ENCODE measurements at places on chromosomes 6 and 20.

- peak; percentile 9 for DNase-seq
Observed at GRCh38 chr6:13063300-13063918, 264.9 kb downstream of the TBC1D7 start.

DNA sequence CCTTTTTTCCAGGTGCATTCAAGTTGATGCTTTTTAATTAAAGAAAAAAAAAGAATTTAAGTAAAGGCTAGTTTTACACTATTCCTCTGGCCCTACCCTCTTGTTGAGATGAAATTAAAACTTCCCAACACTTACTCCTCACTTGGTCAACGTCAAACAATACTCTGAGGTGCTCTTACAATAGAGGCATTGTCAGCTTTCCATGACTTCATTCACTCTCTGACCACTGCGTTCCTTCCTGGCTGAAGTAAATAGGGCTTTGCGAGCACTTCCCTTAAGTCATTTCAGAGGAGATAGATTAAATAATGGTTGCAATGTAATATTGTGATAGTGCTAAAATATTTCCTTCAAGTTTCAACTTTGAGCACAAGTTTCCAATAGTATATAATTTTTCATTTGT lies 229.8 kb upstream of the CEP162 start:
- no peak for DNase-seq

- no peak for DNase-seq
Observed at GRCh38 chr6:33427585-33428223, 7.8 kb downstream of the SYNGAP1 start.

DNA sequence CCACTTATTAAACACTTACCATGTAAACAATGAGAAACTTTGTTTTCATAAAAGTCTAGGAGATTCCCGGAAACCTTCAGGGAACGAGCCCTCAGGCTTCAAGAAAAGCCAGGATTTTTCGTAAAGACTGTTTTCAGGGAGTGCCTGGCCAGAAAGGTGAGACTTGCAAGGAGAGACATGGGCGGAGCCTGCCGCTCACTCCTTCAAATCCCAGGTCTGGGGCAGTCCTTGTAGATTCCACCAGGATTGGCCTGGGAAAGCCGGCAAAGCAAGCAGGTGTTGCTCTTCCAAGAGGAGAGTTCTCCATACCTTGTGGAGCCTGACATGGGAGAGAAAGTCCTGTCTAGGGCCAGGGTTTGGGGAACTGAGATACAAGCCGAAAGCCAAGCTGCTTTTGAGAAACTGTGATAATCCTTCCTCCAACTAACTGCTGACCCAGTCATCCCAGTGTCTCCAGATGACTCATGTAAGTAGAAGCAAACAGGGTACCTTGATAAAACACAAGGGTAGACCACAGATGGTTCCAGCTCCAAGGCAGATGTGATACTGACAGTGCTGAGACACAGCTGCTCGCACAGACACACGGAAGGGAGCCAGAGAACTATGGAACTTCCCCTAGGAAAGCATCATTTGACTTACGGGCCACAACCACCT lies 69.4 kb upstream of the NAA20 start:
- DNase-seq, result no peak

GRCh38 chr20:55576981-55577380 lies 428.3 kb downstream of the CBLN4 start:
- DNase-seq, result no peak

- no peak for DNase-seq
Observed at GRCh38 chr20:4546342-4546741, 175.4 kb upstream of the PRND start.

DNA sequence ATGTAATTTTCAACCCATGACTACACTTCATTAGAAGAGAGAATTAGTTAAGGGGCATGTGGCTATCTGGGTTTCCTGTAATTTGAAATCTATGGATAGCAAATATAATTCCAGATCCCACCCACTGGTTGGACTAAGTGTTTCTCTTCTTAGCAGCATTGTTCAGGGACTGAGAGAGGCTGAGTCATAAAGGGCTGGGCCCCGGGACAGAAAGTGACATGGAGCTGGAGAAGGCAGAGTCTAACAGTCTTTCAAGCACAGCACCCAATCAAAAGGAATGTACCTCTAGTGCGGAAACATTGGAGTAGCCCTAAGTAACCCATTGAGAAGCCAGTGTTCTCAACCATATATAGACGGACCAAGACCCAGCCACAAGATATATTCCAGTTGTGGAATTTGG lies 363.9 kb downstream of the DHX35 start:
- no peak for DNase-seq

- DNase-seq, result no peak
Observed at GRCh38 chr6:133980168-133980567, 27.1 kb downstream of the TBPL1 start.

DNA sequence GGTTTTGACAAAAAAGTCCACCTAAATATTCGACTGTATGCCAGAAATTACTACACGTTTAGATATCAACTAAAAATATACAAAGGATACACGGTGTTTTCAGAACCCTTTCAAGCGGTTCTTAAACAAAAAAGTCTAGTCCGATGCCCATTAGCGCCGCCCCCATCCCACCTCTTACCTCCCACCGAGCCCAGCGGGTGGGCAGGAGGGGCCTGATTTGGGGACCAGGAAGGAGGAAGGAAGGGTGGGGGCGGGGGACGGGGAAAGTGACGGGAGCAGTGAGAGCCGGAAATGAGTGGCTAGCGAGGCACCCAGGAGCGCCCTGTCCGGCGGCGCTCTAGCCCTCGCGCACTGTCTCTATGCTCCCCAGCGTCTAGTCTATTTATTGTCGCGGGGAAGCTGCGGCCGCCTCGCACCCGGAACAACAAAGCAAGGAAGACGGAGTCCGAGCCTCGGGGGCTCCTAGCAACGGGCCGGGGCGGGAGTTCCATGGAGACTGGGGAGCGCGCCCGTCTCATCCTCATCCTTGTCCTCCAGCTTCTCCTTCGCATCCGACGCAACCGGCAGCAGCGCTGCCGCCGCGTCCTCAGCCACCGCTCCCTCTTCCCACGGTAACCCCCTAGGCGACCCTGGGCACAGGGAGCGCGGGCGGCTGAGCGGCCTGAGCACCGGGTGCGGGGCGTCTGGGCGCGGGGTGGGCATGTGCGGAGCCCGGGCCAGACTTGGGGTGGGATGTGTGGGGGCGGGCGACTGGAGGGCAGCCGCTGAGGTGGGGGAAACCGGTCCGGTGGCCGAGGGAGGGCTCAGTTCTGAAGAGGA lies at the start of gene TBPL1:
Gene TBPL1, plus strand, starts transcription at position 410 of the 819 bp plus-strand sequence. CDS start 26,902 bp downstream, outside the sequence.
- DNase-seq, result peak; percentile 97

GRCh38 chr6:121485359-121485811 lies 49.9 kb downstream of the GJA1 start:
- no peak for DNase-seq

GRCh38 chr20:62416651-62417637 lies 9.9 kb upstream of the CABLES2 start:
- no peak for DNase-seq

DNA sequence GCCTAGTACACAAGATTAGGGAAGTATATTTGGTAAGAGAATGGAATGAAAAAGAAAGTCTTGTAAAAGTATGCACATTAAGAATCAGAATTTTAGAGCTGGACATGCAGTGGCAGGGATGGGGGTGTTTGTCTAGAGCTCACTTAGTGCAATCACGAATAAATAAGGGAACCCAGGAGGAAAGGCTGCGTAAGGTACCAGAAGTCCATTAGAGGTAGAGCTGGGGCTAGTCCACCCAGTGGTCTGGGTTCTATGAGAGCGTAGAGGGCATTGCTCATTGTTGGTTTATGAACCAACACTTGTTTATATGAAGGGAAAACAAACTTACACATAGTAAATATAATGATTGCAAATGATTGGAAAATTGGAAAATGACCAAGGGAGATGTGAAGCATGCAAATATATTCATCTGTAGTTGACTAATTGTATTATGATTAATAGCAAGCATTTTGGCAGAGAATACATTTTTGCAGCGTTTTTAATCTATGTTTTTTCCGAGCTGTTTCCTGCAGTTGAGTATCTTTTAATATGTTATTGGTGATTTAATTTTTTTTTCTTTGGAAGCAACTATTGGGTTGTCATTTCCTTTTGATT lies 3.2 kb downstream of the CDC40 start:
- DNase-seq, result no peak

GRCh38 chr6:47032974-47033765 lies 9.0 kb downstream of the ADGRF1 start:
- no peak for DNase-seq

- peak; percentile 14 for DNase-seq
Observed at GRCh38 chr20:40245829-40246228, 443.2 kb downstream of the MAFB start.

DNA sequence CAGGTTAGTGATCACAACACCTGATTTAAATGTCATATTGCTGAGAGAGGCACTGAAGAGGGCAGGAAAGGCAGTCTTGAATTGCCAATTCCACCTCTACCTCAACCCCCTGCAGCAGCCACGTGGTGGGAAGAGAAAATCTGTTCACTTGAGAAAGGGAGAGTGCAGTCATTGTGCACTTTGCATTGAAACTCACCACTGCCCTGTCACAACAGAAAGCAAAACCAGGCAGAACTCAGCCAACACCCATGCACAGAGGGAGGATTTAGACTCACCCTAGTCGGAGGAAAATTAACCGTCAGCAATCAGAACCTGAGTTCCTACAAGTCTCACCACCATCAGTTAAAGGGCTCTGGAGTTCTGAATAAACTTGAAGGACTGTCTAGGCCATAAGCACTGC lies 1040.2 kb downstream of the HACE1 start:
- DNase-seq, result no peak

- peak; percentile 71 for DNase-seq
Observed at GRCh38 chr6:131995917-131996316, 44.7 kb upstream of the CCN2 start.

- peak; percentile 51 for DNase-seq
Observed at GRCh38 chr6:149636124-149636523, 12.4 kb downstream of the KATNA1 start.

- peak; percentile 82 for DNase-seq
Observed at GRCh38 chr6:152146385-152146784, 338.9 kb downstream of the ESR1 start.

GRCh38 chr6:36858407-36858981 lies 16.1 kb downstream of the PPIL1 start:
- no peak for DNase-seq

- no peak for DNase-seq
Observed at GRCh38 chr20:58478141-58478805, 36.9 kb downstream of the APCDD1L start.

DNA sequence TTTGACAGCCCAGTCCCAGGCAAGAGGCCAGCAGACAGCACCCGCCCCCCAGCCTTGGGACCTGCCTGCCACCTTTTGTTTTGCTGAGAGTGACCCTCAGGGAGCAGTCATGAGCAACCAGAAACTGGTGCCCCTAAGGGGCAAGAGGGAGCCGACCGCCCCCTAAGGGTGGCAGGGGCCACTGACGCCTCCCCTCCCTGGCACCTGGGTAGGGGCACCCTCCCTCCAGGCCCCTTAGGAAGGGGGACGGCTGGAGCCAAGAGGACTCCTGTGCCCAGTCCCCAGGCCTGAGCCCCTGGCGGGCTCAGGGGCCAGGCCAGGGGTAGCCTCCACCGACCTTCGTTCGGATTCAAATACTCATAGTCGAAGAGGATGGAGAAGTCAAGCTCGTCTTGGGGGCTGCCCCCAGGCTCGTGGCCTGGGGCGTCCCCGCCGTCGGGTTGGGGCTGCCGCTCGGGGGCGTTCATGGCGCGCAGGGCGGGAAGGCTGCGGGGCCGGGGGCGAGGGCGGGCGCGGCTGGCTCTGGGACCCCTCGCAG lies 417 bp downstream of the NFATC2 start:
- no peak for DNase-seq

GRCh38 chr6:74782346-74782745 lies 423.5 kb downstream of the COL12A1 start:
- DNase-seq, result peak; percentile 13

DNA sequence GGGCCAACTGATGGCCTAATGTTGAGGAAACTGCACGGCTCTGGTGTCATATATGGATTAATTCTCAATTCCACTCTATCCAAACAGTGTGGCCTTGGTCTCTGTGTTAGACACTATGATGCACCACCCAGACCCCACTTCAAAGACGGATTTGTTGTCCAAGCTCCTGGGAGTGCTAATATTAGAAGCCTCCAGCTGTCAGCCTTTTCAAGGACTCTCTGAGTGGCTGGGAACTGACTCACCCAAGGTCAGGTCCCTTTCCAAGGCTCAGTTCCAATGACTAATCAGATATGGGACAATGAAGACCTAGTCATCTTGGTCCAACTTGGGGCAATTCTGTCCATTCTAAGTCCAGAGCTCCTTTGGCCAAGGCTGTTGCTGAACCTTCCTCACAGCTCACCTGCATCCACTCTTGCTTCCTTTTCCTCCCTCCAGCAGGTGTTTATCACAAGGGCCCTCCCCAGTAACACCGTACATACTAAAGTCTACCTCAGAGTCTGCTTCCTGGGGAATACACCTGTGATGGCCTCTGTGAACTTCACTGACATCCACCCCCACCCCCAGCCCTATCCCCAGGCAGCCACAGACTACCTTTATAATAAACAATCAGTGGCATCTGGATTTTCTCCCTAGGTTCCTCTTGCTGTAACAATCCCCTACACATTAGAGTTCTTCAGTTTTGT lies 7.2 kb upstream of the IL20RA start:
- DNase-seq, result no peak

DNA sequence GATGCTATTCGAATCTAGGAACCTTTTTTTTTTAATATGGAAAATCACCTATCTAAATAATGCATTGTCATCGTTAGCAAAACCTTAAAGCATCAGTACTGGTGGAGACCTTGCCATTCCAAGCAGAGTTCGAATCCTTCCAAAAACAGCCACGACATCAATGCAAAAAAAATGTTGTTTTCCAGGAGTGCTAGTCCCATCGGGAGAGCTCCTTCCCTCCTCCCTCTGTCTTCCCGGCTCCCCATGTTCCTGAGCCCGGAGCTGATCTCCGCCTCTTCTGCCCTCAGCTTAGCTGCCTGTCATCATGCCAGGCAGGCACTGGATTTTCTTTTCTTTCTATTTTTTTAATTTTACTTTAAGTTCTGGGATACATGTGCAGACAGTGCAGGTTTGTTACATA lies 153.6 kb upstream of the QKI start:
- no peak for DNase-seq

DNA sequence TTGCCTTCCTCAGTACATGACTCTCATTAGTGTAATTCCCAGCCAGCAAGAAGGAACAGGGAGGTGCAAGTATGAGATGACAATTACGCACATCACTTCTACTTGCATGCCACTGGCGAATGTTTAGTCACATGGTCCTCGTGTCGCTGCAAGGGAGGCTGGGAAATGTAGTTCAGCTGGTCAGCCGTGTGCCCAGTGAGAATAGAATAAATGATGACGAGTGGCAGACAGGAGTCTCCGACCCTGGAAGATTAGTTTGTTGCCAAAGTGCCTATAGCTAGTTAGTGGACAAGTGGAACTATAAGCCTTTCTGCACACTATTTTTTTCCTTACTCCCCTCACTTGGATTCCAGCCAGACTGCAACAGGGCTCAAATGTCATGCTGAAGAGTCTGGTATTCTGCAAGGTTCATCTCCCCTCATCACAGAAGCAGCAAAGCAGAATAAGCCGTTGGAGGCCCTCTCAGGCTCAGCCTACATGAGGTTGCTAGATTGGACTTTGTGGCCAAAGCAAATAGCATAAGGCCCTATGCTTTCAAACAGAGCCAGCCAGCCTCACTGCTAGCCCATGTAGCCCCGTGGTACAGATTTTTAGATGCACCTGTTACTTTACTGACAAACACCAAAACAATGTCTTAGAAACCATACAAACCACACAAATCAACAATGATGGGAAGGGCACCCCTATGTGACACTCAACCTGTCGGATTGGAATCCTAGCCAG lies 9.7 kb downstream of the LINC00237 start:
- DNase-seq, result no peak

- peak; percentile 20 for DNase-seq
Observed at GRCh38 chr6:11120271-11121005, 8.9 kb upstream of the ERVFRD-1 start.

Data from fibroblast of gingiva (primary cell).